ENCODE measurements at places on chromosomes 4 and X.
A peak's percentile ranks its signal among the peaks of the same experiment; 100 is the strongest.

- no peak for DNase-seq
These were observed 247.3 kb downstream of the SPATA18 start for GRCh38 chr4:52298444-52298843.

GRCh38 chr4:40918330-40918729, 168.6 kb downstream of the NSUN7 start:
- no peak for DNase-seq

- no peak for DNase-seq
These were observed 262.2 kb downstream of the SLC7A11 start for GRCh38 chr4:137979938-137980337.

- DNase-seq = no peak
These were observed 8.8 kb upstream of the BEX3 start for GRCh38 chrX:103367502-103367901.

DNA sequence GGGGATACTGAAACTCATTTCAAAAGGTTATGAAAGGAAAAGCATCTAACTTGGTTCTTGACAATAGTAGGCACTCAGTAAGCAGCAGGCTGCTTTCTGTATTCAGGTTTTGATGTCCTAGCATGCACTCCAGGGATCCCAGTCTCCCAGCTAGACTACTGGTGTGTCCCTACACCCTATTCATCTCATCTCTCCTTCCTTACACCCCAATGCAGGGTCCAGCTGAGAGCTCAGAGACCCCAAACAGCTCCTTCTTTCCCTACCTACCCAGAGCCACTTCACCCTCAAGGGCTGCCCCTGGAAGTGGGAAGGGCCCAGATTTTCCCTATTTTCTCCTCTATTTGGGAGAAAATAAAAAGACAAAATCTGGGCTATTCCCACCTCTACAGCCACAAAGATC, 1.6 kb upstream of the EFNB1 start:
- DNase-seq = no peak

DNA sequence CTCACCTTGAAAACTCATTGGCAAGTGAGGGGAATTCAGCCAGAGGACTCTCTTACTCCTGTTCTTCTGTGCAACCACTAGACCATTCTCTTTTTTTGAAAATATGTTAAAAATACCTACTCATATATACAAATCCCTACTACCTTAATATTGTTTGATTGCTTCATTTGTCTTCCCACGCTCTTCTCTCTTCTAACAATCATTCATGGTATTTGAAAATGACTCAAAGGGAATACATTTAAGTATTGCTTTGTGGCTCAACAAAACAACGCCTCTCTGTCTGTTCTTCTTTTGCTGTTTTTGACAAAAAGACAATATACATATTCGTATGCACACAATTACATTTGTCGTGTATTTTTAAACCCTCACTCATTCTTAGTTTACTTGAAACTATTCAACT, 589.4 kb downstream of the ANKRD50 start:
- no peak for DNase-seq

- DNase-seq = no peak
These were observed 103.9 kb upstream of the KLHL13 start for GRCh38 chrX:118220509-118220908.

GRCh38 chrX:150482537-150483206, 85.7 kb upstream of the MTM1 start:
- no peak for DNase-seq

DNA sequence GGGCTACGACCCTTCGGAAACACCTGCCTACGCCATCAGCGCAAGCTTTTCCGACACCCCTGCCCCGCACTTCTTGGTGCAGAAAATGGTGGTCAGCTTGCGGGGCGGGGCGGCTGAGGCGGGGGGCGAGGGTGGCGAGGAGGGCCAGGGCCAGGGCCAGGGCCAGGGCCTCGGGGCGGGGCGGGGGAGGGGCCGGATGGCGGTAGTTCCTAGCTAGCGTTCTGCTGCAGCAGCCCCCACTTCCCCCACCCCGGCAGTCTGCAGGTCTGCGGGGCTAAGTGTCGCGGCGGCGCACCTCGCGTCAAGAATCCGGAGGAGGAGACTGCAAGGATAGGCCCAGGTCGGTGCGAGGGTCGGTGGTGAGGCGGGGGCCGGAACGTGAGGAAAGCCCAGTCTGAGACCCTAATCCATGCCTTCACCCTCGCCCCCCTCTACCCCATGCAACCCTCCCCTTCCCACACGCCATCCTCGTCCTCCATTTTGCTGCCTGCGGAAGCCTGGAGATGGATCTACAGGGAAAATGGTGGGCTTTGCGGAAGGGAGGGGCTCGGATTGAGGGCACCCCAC, 600 bp downstream of the BEX4 start:
- no peak for DNase-seq

- DNase-seq = no peak
These were observed 8.5 kb downstream of the RAB9A start for GRCh38 chrX:13697455-13697854.

- DNase-seq = no peak
These were observed 149.0 kb upstream of the SPOCK3 start for GRCh38 chr4:167383291-167383690.

GRCh38 chrX:55668084-55668483, 44.9 kb downstream of the FOXR2 start:
- no peak for DNase-seq

GRCh38 chr4:83075311-83076095, 39.0 kb downstream of the PLAC8 start:
- DNase-seq = no peak

DNA sequence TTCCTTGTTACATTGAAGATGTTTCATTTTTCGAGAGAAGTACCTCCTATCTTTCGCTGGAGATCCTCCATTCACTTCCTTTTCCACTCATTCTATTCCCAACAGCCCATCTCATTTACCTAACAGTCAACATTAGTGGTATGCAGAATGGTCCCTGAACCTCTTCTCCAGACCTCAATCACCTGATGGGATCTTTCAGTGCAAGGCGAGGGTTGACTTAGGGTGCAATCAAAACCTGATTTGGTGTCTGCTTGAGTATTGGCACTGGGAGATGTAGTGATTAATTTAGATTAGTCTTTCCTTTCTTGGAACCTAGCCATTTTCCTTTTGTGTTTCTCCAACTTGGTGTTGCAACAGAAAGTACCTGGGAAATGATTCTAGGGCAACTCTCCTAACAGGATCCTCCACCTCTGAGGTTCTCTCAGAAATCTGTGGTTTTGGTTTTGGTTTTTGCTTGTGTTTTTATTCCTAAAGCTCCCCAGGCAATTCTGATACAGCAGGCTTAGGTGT, 18.4 kb downstream of the DDX3X start:
- no peak for DNase-seq

- no peak for DNase-seq
These were observed 94.9 kb downstream of the WFS1 start for GRCh38 chr4:6364581-6364980.

DNA sequence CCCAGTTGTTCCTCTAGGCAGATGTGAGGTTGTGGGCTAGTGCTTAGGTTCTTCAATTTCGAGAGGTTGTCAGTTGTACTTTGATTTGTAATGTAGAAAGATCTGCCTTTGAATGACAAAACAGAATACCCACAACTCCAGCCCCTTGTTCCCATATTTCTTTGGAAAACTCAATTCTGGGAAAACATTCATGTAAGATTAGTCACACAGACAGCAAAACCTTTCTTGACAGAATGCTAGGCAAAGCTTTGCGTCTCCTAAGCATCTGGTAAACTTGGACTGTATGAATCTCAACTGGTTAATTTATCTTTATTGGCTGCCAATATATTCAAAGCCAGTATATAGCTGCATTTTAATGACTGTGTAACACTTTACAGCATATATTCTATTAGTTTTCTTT, 34.9 kb downstream of the NOCT start:
- no peak for DNase-seq

DNA sequence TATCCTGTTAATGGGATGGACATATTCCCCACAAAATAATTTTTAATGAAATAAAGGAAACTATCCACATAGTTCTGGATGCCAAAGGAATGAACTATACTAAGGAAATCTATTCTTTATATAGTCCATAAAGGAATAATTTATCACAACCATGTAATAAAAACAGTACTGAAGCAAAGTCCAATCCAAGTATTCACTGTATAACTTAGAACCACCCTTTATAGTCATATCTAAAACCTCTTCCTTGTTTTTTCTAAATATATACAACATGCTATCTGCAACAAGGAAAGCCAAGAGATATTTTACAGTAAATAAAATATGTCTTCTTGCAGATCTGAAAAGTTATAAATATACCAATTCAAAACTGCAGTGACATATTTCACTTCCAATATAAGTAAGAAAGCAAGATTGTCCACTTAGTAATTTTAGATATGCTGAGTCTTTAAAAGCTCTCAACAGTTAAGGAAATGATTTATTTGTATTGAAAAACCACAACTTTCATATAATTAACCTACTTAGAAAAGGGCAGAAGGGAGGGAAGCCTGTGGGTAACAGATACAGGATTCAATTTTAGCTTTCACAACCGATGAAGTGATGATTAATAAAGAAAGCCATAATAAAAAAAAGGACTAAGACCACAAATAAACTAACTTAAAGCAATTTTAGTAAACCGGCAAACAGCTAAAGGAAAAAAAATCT, 8.0 kb downstream of the NR3C2 start:
- DNase-seq = no peak

GRCh38 chr4:139848028-139848427, 182.4 kb downstream of the MGST2 start:
- DNase-seq = no peak

DNA sequence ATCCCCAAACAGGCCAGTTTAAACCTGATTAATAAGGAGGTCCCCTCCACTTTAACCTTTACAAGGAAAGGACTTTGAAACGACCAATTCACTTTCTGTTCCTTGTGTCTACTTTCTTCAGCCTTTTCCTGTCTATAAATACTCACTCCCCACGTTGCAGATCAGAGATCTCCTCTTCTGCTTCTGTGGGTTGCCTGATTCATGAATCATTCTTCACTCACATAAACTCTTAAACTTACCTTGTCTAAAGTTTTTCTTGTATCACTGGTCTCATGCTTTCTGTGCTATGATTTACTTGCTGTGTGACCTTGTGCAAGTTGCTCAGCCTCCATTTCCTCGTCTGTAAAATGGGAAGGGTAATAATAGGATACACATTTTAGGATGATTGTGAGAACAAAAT, 236.1 kb downstream of the QDPR start:
- DNase-seq = no peak

GRCh38 chr4:132332932-132333723, 816.0 kb upstream of the PCDH10 start:
- no peak for DNase-seq

DNA sequence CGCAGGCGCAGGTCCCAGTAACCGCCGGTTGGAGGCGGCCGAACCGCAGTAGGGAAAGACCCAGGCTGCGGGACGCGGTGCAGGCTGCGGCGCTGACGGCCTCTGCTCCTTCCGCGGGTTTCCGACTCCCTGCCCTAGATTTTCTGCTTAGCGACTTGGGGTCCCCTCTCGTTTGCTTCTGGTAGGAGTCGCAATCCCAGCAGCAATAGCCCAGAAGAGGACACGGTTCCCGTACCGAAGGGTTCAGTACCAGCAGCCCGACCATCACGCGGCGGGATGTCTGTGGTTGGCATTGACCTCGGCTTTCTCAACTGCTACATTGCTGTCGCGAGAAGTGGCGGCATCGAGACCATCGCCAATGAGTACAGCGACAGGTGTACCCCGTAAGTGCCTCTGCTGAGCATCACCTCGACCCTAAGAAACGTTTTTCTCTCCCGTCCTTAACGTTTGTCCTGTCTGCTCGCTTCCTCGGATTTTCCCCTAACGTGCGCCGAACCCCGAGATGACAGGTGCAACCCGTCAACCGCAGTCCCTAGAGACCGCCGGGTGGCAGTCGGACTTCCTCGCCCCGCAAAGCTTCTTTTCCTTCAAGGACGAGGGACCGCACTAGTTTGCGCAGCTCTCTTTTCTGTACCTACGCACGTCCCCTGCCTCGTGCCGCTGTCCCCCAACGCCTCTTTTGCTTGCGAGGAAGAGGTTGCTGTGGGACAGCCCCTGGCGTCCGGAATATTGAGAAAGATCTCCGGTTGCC, at the start of gene HSPA4L:
HSPA4L (plus strand) TSS at position 48 of the 751 bp plus-strand sequence; CDS start at position 277, 229 bp downstream.
- peak; percentile 42 for DNase-seq

Measured in iPS DF 19.7 (cell line).